ENCODE measurements at places on chromosomes 3 and 15.
A peak's percentile ranks its signal among the peaks of the same experiment; 100 is the strongest.

- DNase-seq: no peak
Observed at GRCh38 chr3:97991293-97991682, 19.1 kb upstream of the RIOX2 start.

GRCh38 chr3:119194237-119195150 is 21.1 kb downstream of the UPK1B start:
- peak; percentile 47 for DNase-seq

DNA sequence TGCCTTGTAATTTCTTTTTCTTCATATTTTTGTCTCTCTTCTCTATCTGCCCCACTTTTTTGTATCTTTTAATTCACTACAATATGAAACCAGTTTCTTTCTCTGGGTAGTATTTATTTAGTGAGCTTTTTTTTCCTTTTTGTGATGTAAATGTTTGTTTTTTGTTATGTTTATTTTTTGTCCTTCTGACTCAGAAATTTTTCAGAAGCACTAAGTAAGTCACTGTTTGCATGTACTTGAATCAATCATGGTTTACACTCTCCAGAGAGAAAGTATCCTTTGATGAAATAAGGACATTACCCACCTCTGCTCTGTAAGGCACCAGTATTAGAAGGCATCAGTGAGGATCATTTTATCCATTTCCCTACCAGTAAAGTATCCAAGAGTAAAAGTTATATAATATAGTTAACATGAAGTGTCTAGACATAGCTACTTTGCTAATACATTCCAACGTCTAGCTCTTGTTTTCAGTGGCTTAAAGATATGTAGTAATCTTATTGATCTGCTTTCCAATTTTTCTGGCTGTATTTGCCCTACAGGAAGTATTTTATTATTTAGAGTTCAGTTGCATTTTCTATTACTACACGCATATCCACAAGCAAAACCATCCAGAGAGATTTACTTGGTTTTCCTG is 25.4 kb downstream of the FILIP1L start:
- DNase-seq: no peak

DNA sequence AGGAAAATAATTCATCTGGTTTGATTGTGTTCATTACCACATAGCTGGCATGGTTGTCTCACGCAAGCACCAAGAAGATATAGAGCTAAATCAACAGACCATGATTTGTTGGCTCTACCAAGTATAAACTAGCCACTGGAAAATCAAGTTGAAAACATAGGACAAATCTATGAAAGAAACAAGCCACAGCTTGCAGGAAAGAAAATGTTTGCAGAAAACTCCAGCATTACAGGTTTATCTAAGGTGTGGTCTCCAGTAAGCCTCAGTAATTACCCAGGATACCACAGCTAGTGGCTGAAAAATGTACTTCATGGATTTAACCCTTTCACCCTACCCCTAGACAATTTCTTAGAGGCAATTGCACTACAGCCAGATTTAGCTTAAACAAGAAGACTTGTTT is 340.6 kb downstream of the SOX2 start:
- DNase-seq: no peak

DNA sequence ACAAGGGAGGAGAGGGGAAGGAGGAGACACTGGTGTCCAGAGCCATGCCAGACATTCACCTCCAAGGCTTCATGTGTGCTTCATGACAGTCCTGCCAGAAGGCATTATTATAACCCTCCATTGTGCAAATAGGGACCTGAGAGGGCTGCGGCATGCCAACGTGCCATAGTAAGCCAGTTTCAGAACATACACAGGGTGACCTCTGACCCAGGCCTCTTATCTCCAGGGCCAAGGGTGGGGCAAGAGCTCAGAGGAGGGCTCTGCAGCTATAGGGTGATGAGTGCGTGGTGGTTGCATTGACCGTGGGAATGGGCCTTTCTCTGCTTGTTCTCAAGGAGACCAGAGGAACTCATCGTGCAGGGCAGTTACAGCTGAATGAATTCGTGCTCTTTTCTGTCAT is 9.7 kb upstream of the ACSBG1 start:
- DNase-seq: no peak

DNA sequence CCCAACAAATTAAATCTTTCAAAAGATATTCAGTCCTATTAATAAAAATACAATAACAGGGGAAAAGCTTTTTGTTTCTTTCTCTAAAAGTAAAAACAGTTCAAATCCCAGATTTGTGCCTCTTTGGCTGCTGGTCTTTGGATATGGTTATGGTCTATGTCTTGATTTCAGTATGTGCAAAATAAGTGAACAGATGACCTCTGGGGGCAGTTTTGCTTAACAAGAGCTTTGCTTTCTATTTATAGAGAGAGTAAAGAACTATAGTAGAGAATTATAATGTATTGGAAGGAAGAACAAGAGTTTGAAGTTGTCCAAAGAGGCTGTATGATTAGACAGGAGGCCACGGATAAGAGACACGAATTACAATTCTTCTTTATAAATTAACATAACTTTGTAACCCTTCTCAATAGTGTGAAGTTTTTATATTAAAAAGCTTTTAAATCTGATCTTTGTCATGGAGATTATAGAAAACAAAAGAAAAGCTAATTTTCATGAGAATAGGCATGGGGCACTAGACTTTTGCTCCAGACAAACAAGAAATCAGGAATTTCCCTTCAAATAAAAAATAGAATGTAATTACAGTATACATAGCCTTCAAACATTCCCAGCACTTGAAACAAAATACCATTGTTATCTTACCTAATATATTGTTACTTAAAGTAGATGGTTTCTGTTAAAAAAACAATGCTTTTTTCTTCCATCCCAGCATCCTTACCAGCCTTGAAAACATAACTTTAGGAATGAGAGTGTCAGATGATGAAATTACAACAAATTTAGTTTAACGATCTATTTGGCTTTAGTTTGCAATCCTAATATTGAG is 432.7 kb upstream of the ARHGEF26 start:
- no peak for DNase-seq

DNA sequence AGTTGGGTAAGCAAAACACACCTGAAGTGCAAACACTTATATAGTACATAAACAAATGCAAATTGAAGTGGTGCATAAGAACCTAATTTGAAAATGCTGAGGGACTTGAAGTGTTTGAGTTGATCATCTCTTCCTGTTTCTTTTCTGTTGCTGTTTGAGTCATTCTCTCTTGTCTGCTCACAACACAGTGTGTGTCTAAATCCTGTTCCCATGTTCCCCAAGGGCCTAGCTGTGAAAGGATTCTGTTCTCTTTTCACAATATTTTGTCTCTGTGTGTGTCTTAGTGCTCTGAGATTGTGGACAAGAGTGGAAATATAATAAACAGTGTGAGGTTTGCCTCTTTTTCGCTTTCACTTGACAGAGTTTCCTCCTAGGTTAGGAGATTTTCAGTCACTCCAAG is 6.1 kb downstream of the CD96 start:
- no peak for DNase-seq

GRCh38 chr15:66895794-66896453 is 169.5 kb upstream of the SMAD3 start:
- no peak for DNase-seq

DNA sequence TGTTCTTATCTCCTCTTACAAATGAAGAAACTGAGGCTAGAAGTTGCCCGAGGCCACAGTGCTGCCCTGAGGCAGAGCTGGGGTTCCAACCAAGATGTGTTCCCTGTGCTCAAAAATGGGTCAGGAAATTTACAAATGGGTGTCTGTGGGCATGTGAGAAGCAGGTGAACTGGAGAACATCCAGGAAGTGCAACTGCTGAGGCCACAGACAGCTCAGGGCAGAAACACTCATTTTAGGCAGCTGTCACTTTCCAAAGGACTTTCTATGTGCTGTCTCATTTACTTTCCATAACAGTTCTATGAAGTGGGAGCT is 47.2 kb upstream of the ATP2B2 start:
- DNase-seq: no peak

DNA sequence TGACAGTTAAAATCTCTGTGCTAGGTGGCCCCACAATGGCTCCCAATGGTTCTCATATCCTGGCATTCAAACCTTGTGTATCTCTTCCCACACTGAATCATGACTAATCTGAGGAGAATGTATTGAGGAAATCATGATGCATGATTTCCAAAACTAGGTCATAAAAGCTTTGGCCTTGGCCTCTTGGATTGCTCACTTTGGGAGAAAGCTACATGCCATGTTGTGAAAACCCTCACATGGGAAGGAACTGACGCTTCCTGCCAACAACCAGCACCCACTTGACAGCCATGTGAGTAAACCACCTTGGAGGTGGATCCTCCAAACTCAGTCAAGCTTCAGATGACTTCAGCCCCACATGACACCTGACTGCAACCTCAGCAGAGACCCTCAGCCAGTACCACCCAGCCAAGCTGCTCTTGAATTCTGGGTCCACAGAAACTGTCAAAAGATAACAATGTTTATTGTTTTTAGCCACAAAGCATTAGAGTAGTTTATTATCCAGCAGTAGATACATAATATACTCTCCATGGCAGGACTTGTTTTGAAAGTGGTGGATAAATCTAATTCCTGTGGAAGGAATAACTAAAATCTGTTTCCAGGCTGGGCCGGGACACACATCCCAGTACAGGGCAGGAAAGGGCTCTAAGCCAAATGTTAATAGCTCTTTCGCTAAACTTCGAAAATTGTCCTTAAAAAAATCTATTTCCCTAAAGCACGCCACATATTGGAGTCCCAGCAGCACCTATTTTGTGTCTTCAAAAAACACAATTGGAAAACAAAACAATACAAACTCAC is 1.0 kb upstream of the ZNF620 start:
- DNase-seq: peak; percentile 90

DNA sequence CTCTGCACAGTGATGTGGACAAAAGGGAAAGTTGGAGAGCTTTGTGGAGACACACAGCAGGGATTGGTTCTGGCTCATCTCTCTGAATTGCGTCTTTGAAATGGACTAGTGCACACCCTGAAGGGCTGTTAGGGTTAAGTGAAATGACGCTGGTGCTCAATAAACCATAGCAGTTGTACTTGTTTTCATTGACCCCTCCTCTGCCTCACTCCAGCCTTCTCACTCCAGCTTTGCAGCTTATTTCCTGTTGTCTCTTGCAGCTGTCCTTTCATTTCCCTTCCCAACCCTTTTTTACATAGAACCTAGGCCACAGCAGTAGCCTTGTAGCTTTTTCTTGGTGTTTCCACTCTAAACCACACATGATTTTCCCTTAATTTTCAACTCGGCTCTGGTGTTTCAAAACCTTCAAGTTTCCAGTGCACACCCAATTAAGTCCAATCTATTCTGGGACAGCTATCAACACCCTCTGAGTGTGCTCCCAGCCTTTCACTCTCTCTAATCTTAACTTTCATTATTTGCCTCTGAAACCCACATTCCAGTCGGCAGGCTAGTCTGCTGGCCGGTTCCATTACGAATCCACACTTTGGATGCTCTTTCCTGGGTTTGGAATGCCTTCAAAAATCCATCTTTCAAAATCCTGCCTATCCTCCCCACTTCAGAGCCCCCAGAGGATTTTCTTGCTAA is 6.4 kb downstream of the C3orf52 start:
- DNase-seq: peak; percentile 43

- DNase-seq: no peak
Observed at GRCh38 chr15:53520996-53521395, 238.5 kb downstream of the WDR72 start.

- DNase-seq: no peak
Observed at GRCh38 chr3:335240-335639, 138.7 kb downstream of the CHL1 start.

- no peak for DNase-seq
Observed at GRCh38 chr3:134824791-134825190, 29.7 kb downstream of the EPHB1 start.

- peak; percentile 77 for DNase-seq
Observed at GRCh38 chr3:125990253-125990970, 21.4 kb downstream of the ROPN1B start.

- no peak for DNase-seq
Observed at GRCh38 chr3:70947579-70947978, 635.1 kb upstream of the MDFIC2 start.

GRCh38 chr3:44511238-44511566 is 33.7 kb upstream of the ZNF445 start:
- no peak for DNase-seq

DNA sequence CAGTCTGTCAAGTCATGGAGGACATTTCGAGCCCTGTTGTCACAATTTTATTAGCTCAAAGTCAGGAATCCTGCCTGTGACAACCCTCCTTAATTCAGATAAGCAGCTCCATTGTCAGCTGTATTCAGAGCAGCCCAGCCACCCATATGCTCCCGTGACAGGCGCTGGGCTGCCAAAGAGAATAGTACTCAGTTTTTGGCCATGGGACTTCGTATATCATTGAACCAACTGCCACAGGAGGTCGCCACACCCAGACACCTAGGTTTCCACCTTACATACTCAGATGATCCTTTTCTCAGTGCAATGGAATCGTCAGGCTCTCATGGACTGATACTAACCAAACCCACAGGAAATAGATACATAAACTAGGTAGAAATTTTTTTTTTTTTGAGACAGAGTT is 100.2 kb downstream of the C3orf70 start:
- DNase-seq: no peak

DNA sequence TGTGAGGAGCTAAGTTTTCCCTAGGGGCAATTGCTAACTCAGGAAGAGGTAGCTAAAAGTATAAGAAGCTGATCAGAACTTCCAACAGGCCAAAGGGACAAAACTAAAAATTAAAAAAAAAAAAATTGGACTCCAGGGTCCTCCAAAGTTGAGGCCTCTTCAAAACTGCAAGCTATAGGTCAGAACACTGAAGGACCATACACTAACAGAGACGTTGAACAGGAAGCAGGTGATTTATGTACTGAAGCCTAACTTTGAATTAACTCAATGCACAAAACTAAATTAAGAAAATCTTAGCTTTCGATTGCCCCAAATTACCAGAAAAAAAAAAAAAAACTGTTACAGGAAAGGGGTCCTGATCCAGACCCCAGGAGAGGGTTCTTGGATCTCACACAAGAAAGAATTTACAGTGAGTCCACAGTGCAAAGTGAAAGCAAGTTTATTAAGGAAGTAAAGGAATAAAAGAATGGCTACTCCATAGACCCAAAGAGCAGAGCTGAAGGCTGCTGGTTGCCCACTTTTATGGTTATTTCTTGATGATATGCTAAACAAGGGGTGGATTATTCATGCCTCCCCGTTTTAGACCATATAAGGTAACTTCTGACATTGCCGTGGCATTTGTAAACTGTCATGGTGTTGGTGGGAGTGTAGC is 442.8 kb upstream of the NECTIN3 start:
- no peak for DNase-seq

- no peak for DNase-seq
Observed at GRCh38 chr15:75182187-75183131, 19.2 kb upstream of the C15orf39 start.

GRCh38 chr3:14943042-14943441 is 4.3 kb upstream of the NR2C2 start:
- DNase-seq: no peak

- no peak for DNase-seq
Observed at GRCh38 chr3:123012652-123013051, 14.9 kb downstream of the SEMA5B start.

- DNase-seq: peak; percentile 71
Observed at GRCh38 chr15:51281368-51281967, 56.9 kb downstream of the CYP19A1 start.
